Esophagus squamous epithelium (tissue), 5 donors: ENCODE measurements at places on chromosomes 3 and 15.

DNA sequence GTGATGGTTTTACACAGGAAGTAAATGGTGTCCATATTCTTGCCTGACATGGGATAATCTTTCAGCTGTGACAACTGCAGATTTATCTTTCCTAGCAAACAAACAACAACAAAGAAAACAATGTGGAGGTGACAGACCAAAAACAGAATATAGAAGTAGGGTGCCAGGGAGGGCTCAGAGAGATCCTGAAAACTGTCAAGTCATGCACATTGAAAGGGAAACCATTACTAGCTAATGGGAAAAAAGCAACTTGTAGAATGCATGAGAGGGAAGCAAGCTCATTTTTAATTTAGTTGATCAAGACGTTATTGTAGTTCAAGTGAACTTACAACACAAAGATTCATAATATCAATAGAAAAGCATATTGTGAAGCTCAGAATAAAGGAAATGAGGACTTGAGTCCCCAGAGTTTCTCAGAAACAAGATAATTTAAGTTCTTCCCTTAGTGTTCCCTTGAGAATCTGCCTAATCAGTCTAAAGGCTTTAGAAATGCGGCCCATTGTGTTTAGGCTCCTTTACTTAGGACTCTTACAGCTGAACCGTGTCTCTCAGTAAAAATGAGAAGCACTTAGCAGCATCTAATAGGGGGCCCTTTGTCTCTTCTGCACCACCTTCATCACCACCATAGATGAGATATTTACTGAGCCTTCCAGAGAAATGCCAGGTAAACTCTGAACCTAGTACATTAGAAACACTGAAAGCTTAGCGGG lies 115.6 kb upstream of the CADPS start:
- DNase-seq, result no peak

DNA sequence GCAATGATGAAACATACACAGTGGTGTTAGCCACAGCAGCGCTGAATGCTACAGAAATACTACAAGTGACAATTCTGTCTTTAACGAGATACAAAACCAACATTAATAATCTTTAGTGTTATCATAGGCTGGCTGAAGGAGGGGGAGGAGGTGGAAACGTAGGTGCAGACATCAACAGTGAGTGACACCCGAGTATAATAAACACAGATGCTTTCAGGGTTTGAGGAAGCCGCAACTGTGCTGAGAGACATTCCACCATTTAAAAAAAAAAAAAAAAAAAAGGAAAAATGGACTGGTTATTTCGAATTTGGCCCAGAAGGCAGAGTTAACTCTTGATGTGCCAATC lies 4.3 kb upstream of the IGDCC3 start:
- DNase-seq, result no peak

DNA sequence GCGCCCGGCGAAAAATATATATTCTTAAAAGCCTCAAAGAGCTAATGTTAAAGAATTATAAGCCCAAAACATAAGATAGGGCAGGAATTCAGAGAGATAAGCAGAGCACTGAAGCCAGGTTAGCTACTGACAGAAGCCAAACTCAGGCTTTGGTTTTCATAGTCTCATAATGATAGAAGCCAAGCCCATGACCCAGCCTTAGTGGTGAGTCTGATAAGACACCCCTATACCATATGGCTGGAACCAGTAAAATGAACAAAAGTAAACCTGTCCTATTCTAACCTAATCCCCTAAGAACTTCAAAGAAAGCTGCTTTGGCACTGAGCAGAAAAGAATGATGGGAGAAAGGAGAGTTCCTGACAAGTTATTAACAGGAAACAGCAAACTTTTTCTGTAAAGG lies 25.9 kb downstream of the MYO9A start:
- no peak for DNase-seq

DNA sequence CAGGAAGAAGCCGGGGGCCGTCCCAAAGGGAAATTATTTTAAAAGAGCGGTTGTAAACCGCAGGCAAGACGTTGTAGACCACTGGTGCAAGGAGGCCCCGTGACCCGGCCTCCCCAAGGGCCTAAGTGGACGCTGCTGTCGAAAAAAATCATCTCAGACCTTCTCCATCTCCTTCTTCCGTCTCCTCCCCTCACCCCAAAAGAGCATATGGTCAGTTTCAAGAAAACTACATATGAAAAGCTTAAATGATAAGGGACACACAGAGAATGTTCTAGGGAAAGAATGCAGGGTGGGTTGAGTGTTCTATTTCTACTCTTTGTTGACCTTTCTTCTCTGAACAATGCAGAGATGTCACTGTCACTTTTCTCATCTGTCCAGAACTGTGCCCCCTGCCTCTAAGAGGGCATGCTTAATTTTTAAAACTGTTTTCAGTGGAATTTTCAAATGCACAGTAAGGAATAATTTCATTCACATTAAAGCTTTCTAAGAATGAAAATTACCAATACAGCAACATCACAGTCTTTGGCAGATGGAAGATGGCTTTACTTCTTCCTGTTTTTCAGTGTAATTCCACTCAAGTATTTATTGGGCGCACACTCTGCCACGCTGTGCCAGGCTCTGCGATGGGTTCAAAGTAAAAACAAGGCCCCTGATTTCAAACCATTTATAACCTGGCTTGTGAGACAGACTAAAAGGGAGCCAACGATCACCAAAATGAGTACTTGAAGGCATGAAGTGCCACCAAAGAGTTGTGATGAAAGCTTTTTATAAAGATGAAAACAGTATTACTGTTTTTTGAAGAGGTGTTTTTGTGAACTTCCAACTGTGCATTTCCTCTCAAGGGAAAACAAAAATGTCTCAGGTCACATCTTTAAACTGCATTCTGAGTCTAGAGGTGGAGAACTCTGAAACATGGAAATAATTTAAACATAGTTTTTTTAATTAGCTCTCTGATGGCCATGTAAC lies 891 bp upstream of the TOP2B start:
- no peak for DNase-seq

DNA sequence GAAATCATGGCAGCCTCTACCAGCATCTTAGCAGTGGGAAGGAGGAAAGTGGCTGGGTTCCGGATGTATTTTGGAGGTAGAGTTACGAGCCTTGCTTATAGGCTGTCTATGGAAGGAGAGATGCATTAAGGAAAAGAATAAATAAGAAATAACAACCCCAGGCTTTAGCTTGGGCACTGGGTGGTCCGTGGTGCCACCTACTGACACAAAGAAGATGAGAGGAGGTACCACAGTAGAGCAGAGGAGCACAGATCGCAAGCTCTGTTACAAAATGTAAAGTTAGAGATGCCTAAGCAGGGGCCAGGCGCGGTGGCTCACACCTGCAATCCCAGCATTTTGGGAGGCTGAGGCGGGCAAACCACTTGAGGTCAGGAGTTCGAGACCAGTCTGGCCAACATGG lies 74.8 kb downstream of the TMEM39A start:
- DNase-seq, result no peak

GRCh38 chr3:40737343-40737742 lies 212.6 kb downstream of the ZNF621 start:
- DNase-seq, result no peak

- DNase-seq, result no peak
Measured at GRCh38 chr3:46710229-46710628, 7.4 kb downstream of the PRSS50 start.

GRCh38 chr3:99863588-99863987 lies 45.9 kb downstream of the CMSS1 start:
- no peak for DNase-seq

GRCh38 chr3:194570235-194570634 lies 63.0 kb downstream of the TMEM44 start:
- DNase-seq, result no peak

DNA sequence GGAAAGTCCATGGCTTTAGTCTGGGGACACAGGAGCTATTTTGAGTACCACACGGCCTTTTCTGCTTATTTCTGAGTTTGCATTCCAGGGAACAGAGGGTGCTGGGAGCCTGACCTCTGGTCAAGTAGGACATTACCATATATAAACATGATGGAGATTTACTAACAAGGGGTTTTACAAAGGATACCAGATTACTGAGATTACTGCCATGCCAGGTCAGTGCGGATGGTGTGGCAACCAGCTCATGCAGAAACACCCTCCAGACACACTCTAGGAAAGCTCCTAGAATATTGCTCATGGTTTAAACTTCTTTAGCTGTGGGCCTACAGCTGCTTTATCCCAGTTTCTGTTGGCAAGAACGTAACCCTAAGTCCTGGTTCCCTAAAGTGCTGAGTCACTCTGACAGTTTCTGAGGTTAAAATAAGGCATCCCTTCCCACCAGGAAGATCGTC lies 54.3 kb upstream of the AGTR1 start:
- no peak for DNase-seq

DNA sequence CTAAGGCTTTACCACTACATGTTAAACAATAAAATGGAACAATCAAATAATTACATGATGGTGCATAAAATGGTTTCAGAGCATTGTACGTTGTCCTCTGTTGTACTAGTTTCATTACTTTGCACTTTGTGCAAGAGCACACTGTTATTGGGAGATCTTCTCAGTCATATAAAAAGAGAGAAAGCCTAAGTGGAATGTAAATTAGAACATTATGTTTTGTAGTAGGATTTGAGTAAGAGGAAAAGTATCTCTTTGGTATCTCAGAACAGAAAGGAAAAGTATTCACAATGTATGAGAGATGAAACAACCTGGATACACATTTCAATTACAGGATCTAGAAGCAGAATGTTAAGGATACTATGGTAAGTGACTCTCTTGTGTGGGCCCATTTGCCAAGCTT lies 26.9 kb upstream of the PLSCR2 start:
- no peak for DNase-seq

DNA sequence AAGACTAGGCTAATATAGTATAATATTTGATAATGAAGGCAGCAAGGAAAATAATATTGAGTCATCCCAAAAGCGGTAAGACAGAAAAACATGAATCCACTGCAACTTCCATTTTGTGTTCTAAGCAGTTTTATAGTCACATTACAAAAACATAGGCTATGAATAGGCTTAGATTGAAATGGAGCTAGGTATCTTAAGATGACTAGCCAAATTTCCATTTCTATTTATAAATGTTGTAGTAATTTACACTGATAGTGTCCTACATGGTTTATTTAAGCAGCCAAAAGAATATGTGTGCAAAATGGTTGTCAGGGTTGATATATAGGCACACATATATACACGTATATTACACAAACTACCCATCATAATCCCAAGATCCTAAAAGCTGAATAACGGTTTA lies 82.0 kb downstream of the VPS13C start:
- DNase-seq, result no peak

- no peak for DNase-seq
Measured at GRCh38 chr3:123773681-123774431, 110.3 kb downstream of the MYLK start.

DNA sequence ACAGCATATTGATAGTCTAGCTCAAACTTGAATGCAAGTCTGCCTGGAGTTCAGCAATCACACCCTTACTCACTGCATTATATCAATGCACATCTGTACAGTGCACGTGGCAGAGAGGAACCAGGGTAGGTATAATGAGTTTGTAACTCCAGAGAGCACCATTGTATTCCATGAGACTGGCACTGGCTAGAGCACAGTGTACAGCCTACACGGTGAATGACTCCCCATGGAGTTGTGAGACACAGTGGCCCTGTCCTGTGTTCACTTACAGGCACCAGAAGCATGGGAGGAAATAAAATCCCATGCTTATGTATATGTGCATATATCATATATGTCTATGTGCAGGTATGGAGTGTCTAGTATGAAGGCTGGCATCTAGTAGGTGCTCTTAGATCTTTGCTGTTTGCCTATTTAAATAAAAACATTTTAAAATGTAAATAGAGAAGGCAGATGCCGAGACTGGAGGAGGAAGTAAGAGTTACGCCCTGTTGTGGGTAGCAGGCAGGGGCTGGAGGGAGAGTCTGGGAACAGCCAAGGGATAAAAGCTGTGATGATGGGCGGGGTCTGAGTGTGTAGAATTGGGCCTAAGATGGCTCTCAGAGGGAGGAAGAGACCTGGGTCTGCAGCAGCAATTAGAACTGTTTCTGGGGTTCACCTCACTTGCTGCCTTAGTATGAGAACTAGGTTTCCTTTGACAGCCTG lies 360.7 kb upstream of the ICE2 start:
- no peak for DNase-seq

- DNase-seq, result no peak
Measured at GRCh38 chr3:112009670-112010069, 10.9 kb downstream of the TAGLN3 start.

- DNase-seq, result no peak
Measured at GRCh38 chr3:58531956-58532355, 5.0 kb downstream of the ACOX2 start.

DNA sequence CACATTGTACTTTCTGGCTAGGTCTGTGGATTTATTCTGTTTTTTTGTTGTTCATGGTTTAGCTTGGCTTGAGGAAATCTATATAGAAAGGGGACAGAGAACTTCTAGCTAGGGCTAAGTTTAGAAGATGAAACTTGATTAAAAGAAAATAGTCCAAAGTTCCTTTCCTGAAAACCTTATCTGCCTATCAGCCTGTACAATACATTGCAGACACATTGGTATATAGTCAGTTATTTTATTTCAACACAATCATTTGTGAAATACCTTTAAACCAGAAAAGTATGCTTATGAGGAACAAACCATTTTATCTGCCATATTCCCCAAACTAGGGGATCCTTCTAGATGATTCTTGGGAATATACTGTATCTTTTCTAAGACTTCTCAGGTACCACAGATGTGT lies 147.3 kb upstream of the CGNL1 start:
- DNase-seq, result no peak

DNA sequence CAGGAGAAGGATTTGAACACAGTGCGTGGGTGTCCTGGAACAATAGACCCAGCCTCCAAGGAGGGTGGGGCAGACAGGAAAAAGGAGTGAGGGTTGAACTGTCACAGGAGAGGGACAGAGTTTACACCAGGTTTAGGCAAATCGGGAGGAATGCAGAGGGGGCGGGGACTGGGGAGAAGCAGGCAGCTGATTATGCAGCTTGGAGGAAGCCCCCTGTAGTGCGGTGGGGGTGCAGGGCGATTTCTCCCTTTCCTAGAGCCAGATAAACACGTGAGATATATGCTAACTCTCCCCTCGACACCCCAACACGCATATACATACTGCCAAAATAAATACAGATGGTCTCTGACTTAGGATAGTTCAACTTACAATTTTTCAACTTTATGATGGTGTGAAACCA lies 108.6 kb upstream of the PRR20G start:
- no peak for DNase-seq

DNA sequence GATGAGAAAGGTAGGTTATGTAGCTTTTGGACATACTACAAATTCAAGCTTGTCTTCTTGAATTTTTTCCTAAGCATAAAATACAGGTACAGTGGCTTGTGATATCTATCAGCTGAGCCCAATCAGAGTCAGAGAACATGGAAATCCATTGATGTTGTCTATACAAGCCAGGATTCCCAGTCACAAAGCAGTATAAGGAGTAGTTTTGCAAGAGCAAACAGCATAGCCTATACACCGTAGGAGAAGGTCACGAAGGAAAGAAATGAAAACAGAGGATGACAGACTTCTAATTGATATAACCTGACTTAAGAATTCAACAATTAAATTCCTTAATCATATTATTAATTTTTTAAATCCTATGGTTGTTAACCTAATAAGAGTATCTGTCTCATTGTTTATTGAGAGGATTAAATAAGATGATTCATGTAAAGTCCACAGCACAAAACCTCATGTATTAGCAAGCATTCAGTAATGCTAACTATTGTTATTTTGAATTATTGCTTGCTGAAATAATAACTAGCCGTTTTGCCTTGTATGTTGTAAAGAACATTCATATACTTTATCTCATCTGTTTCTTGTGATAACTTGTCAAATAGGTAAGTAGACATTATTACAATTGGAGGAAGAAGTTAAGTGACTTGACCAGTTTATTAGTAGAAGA lies 276.6 kb upstream of the ZPLD1 start:
- no peak for DNase-seq
